Left lung (tissue), 14 donors: ENCODE measurements at places on chromosomes 5 and 9. TPM values are rescaled to one million over a fixed set of nuclear protein-coding genes. Genes with fewer than 3 reads are reported as not detected.

- DNase-seq: no peak
- no peak overlapping the region for H3K4me3 ChIP-seq
- no peaks in the 10 kb centered on the region for H3K36me3 ChIP-seq
- no peaks in the 10 kb centered on the region for H3K27me3 ChIP-seq
- no peaks in the 10 kb centered on the region for H3K4me1 ChIP-seq
- no peak overlapping the region for H3K27ac ChIP-seq
These were observed 1053.5 kb downstream of the NR2F1-AS1 start for GRCh38 chr5:92527311-92528078.

DNA sequence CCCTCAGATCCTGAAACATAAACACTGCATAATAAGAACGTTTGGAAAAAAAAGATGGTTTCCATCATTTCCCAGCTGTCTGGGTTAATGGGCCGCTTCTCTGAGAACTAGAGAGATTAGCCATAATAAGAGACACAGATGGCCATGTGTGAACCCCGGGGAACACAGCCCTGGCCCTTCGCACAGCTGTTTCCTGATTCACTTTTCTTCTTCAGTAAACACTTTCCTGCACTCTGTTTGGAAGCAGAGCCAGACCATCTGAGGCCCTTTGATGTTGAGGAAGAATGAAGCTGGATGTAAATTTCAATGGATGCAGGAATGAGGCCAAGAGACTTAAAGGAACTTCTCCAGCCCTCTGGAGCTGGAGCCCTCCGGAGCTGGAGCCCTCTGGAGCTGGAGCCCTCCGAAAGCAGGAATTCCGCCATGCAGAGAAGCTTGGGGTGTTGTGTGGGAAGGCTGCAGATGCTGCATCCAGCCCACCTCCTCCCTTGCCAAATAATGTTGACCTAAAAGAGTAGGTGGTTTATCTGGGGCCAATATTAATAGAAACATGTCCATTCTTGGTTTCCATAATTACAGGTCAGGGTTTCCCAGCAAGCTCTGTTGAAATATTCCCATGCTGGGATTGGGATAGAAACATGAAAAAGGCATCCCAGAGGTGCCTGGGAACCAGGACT, 218.9 kb downstream of the NXNL2 start:
- H3K27me3 ChIP-seq: no peaks in the 10 kb centered on the region
- H3K36me3 ChIP-seq: no peaks in the 10 kb centered on the region
- peaks cover 3% of the 10 kb centered on the region for H3K4me1 ChIP-seq
- H3K27ac ChIP-seq: no peak overlapping the region
- H3K4me3 ChIP-seq: no peak overlapping the region
- peak; percentile 93 for DNase-seq

- DNase-seq: no peak
- no peak overlapping the region for H3K4me3 ChIP-seq
- no peaks in the 10 kb centered on the region for H3K36me3 ChIP-seq
These were observed 110.0 kb downstream of the PAX5 start for GRCh38 chr9:36924071-36924470.

DNA sequence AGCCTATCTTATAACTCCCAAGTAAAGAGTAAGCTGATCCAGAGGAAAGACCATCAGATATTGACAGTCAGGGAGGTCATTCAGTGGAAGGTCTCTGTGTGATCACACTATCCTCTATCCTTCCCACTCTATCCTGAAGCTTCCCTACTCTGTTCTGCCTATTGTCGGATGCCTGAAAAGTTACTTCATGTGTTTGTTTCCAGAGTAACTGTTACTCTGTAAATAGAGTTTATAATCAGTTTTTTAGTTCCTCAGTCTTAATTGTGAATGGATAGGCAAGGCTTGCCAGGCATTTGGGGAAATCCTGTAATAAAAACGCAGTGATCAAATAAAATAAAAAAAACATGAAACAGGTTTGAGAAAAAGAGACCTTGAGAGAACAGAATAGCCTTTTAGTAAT, 79.8 kb downstream of the XRCC4 start:
- no peak overlapping the region for H3K27ac ChIP-seq
- peaks cover 4% of the 10 kb centered on the region for H3K4me1 ChIP-seq
- no peak for DNase-seq
- H3K27me3 ChIP-seq: no peaks in the 10 kb centered on the region

- peak overlapping the region; percentile 71 for H3K27ac ChIP-seq
- H3K27me3 ChIP-seq: peaks cover 21% of the 10 kb centered on the region
- DNase-seq: no peak
- peaks cover 12% of the 10 kb centered on the region for H3K4me1 ChIP-seq
- H3K4me3 ChIP-seq: no peak overlapping the region
- no peaks in the 10 kb centered on the region for H3K36me3 ChIP-seq
These were observed 27.9 kb upstream of the LPCAT1 start for GRCh38 chr5:1551426-1552301.

GRCh38 chr5:51345106-51345505, 38.1 kb upstream of the ISL1 start:
- H3K4me3 ChIP-seq: no peak overlapping the region
- H3K36me3 ChIP-seq: no peaks in the 10 kb centered on the region
- H3K4me1 ChIP-seq: no peaks in the 10 kb centered on the region
- no peaks in the 10 kb centered on the region for H3K27me3 ChIP-seq
- no peak for DNase-seq

DNA sequence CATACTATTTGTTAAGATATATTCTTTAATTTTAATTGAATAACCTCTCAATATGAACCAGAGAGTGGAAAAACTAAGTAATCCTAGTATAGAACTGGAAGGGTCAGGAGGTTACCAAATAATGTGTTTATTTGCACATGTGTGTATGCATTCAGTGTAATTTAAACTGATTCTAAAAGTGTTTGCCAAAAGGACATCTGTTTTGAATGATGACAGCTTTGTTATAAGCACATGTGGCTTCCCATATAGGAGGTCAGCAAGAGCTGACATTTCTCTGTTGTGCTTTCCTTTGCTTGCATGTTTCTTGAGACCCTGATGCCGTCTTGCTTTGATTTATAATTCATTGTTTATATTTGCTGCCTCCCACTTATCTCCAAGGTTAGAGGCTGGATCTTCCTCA, 383.4 kb downstream of the BRINP1 start:
- DNase-seq: no peak
- no peak overlapping the region for H3K27ac ChIP-seq
- no peaks in the 10 kb centered on the region for H3K27me3 ChIP-seq
- H3K4me1 ChIP-seq: no peaks in the 10 kb centered on the region
- H3K36me3 ChIP-seq: no peaks in the 10 kb centered on the region

- H3K27ac ChIP-seq: no peak overlapping the region
- H3K27me3 ChIP-seq: no peaks in the 10 kb centered on the region
- H3K4me1 ChIP-seq: no peaks in the 10 kb centered on the region
These were observed 40.9 kb downstream of the AMBP start for GRCh38 chr9:114037249-114037648.

GRCh38 chr5:113058706-113059226, 82.2 kb downstream of the DCP2 start:
- no peak for DNase-seq
- no peak overlapping the region for H3K4me3 ChIP-seq
- H3K27ac ChIP-seq: no peak overlapping the region
- no peaks in the 10 kb centered on the region for H3K4me1 ChIP-seq
- H3K36me3 ChIP-seq: no peaks in the 10 kb centered on the region

DNA sequence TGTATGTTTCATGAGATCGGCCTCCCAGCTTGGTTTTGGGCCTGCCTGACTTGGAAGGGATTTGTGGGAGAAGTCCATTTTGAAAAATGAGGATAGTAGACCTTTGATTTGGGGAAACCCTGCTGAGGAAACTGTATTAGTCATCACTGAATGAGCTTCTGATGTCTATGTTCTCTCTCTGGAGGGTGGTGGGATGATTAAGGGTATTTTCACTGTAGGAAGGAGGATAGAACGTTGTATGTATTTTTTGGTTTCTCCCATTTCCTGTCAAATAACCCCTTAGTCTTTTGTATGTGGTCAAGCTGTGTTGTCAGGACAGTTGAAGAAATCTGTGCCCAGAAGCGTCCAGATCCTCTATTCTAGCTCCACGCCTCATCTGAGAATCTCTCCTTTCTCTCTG, 151.9 kb downstream of the INSYN2B start:
- H3K27me3 ChIP-seq: no peaks in the 10 kb centered on the region
- peaks cover 5% of the 10 kb centered on the region for H3K4me1 ChIP-seq
- no peak overlapping the region for H3K27ac ChIP-seq
- no peak overlapping the region for H3K4me3 ChIP-seq
- H3K36me3 ChIP-seq: no peaks in the 10 kb centered on the region

DNA sequence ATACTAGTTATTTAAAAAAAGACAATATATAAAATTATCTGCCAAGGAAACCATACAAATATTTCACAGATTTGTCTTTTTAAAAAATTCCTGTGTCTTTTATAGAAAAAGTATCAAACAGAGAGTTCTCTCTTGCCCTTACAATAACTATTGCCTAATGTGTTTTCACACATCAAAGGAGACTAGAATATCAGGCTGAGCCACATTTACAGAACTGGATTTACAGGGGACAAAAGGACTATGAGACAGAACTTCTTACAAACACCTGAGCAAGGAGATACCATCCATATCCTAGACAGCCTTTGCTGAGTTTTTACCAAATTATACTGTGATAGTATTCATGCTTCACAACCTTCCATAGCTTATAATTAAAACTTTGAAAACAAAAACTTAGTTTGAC, 34.2 kb downstream of the TMEM245 start:
- H3K27ac ChIP-seq: no peak overlapping the region
- H3K27me3 ChIP-seq: no peaks in the 10 kb centered on the region

DNA sequence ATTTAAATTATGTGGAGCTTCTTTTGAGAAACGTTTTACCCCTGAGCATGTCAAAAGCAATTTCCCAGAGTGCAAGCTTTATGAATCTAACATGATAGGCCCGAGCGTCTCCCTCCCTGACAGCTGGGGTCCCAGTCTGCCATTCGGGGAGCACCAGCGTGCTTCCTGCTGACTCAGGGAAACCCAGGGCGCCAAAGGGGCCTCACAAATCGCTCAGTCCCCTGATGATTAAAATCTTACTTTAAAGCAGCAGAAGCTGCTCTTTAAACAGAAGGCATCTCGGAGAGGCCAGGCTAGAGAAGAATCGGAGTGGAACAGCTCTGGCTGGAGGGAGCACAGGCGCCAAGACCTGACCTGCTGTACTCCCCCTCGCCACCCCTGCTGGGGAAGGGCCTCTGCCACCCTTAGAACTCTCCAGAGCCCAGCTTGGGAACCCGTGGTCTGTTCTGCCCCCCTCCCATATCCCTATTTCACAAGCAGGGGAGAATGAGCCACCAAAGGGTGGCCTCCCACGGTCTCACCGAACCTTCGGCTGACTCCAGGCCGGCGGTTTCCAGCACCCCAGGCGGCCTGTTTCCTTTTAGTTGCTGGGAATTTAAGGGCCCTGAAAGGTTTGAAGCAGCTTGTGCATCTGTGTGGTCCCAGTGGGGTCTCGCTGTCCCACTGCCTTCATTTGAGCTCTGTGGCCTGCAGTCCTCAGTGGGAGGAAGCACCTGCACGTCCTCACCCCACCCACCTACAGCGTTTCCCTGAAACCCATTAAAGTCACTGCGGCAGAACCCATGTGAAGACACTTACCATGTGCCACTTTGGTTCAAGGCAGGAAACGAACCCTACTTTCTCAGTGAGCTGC, 147.6 kb downstream of the COL23A1 start:
- no peak overlapping the region for H3K27ac ChIP-seq
- H3K36me3 ChIP-seq: no peaks in the 10 kb centered on the region
- H3K4me1 ChIP-seq: no peaks in the 10 kb centered on the region
- H3K4me3 ChIP-seq: no peak overlapping the region
- DNase-seq: no peak
- H3K27me3 ChIP-seq: no peaks in the 10 kb centered on the region

DNA sequence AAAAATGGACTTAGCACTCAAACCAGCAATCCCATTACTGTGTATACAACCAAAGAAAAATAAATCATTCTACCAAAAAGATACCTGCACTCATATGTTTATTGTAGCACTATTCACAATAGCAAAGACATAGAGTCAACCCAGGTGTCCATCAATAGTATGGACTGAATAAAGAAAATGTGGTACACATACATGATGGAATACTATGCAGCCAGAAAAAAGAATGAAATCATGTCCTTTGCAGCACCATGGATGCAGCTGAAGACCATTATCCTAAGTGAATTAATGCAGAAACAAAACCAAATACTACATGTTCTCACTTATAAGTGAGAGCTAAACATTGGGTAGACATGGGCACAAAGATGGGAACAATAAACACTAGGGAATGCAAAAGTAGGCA, 236.8 kb upstream of the POU5F2 start:
- no peak for DNase-seq
- H3K4me3 ChIP-seq: no peak overlapping the region
- peaks cover 6% of the 10 kb centered on the region for H3K36me3 ChIP-seq

- no peaks in the 10 kb centered on the region for H3K27me3 ChIP-seq
- no peaks in the 10 kb centered on the region for H3K4me1 ChIP-seq
- DNase-seq: no peak
- H3K4me3 ChIP-seq: no peak overlapping the region
- no peaks in the 10 kb centered on the region for H3K36me3 ChIP-seq
- no peak overlapping the region for H3K27ac ChIP-seq
These were observed 256.9 kb downstream of the DMAC1 start for GRCh38 chr9:7542693-7543092.

DNA sequence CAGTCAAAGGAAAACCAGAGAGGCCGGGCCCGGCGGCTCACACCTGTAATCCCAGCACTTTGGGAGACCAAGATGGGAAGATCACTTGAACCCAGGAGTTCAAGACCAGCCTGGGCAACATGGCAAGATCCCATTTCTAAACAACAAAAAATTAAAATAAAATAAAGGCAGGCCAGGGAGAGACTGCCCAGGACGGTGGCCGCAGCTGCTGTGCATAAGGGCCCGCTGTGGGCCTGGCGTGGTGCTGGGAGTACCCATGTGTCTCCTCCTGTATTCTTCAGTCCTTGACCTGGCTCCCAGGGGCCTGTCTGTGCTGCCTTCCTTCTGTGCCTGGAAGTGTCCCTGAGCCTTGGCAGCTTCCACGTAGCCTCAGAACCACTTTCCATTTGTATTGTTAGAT, 56.8 kb upstream of the CNOT6 start:
- H3K27me3 ChIP-seq: no peaks in the 10 kb centered on the region
- no peaks in the 10 kb centered on the region for H3K36me3 ChIP-seq
- no peak overlapping the region for H3K27ac ChIP-seq
- H3K4me1 ChIP-seq: no peaks in the 10 kb centered on the region

- H3K36me3 ChIP-seq: no peaks in the 10 kb centered on the region
- no peaks in the 10 kb centered on the region for H3K4me1 ChIP-seq
- no peak overlapping the region for H3K4me3 ChIP-seq
- H3K27me3 ChIP-seq: peaks cover 55% of the 10 kb centered on the region
- no peak for DNase-seq
These were observed 13.6 kb downstream of the UNC5A start for GRCh38 chr5:176823869-176824412.

The SOX30 gene
- not detected for total RNA-seq

The SLC6A7 gene
- total RNA-seq: not detected

The TGFBI gene
- 151 TPM for total RNA-seq

The PTGDS gene
- 137 TPM for total RNA-seq

The CDH9 gene
- not detected for total RNA-seq

The ADGRD2 gene
- not detected for total RNA-seq

The GRIA1 gene
- total RNA-seq: 2.9 TPM

The SH2D3C gene
- 21.7 TPM for total RNA-seq

The AQP3 gene
- 265 TPM for total RNA-seq

The KCNIP1 gene
- total RNA-seq: 0.52 TPM

The LMX1B gene
- 0.05 TPM for total RNA-seq
